ENCODE measurements at places on chromosomes 13 and 19.

GRCh38 chr13:40152145-40152544 lies 496.7 kb downstream of the COG6 start:
- DNase-seq = no peak

GRCh38 chr13:114120591-114121011 lies 11.8 kb downstream of the RASA3 start:
- DNase-seq = no peak

DNA sequence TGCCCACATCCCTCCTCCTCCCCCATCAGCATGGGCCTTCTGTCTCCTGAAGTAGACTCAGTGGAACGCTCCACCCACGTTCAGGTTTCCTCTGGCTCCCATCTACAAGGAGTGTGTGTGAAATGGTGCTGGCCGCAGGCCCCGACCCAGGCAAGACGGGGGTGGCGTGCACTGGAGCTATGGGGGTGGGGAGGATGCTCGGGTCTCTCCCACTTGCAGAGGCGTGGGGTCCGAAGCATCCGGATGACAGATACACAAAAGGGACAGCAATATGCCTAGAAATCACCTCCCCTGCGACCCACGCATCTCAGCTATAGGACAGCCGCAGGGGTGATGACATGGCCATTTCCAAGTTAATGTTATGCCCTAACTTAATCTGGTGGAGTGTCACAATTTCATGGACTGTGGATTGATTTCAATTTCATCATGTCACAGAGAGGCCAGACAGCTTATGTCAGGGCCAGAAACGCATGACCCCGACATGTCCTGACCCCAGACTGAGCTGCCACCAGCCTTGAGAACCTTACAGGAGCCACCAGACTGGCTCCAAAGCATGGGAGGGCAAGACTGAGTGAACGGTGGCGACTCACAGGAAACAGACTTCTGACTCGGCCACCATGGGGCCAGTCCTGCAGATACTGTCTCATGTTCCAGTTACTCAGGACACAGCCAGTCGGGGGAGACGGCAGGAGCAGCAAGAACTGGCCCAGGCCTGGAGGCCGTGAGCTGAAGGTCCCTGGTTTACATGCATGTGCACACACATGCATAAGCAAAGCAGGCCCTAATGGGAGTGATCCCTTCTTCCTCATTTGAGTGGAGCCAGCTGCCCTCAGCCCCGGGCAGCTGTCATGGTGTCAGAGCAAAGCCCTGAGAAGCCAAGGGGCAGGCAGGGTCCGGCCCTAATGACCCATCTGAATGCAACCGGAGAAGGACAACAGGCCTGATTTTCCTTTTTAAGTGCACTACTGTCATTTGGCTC lies 82.2 kb downstream of the SLC7A1 start:
- DNase-seq = no peak

DNA sequence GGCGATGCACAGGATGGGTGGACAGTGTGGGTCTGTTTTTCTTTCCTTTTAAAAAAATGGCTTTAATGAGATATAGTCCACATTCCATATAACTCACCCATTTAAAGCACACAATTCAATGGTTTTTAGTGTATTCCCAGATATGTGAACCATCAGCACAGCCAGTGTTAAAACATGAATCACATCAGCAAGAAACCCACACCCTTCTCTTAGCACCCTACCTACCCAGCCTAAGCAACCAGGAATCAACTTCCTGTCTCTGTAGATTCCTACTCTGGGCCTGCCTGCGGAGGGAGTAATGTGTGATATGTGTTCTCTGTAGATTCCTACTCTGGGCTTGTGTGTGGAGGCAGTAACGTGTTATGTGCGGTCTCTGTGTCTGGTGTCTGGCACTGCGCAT lies 11.9 kb downstream of the TMEM255B start:
- DNase-seq = no peak

- DNase-seq = no peak
Measured at GRCh38 chr13:20608438-20609020, 41.6 kb downstream of the IFT88 start.

GRCh38 chr19:21587117-21587461 lies 81.7 kb downstream of the ZNF429 start:
- DNase-seq = no peak

GRCh38 chr19:18401580-18402112 lies 4.2 kb upstream of the LRRC25 start:
- no peak for DNase-seq

GRCh38 chr19:32675720-32676185 lies at the start of gene RGS9BP:
TSS of gene RGS9BP (plus strand) at chr19:32675848. CDS start at chr19:32676264, 416 bp downstream.
- DNase-seq = peak; percentile 34

DNA sequence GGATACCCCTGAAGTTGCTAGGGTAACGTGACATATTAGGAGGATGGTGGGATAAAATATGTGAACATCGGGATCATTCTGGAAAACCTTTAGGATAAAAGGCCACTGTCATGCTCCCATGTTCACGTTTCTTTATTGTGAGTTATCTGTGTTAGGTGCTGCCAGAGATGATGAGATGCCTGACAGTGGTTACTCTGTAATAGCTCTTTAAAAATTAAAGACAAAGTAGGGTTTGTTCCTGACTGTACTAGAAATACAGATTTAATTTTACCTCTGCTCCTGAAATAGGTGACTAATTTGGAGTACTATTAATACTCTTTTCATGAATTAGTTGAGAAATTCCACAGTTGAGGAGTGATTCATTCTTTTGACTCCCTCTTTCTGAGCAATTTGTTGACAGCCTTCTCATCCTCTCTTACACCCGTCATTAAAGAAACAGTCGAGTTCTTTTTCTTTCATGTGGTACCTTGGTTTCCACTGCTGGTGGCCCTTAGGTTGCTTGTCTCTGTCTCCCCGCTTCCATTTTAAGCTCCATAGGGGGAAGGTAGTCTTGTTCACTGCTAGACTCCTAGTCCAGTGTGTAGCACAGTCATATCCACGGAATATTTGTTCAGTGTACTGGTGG lies 28.4 kb downstream of the SAE1 start:
- DNase-seq = peak; percentile 20

Data from fibroblast of skin of left quadriceps (primary cell).